Dermis microvascular lymphatic vessel endothelial cell (primary cell): ENCODE measurements at places on chromosomes 5 and 9. TPM values are rescaled to one million over a fixed set of nuclear protein-coding genes. Genes with fewer than 3 reads are reported as not detected.

PCDHGA7 gene
- 0.64 and 1.5 TPM in 2 replicates for total RNA-seq

NEUROG1 gene
- not detected in 2 replicates for total RNA-seq

INSYN2B gene
- 1.4 and 2.4 TPM in 2 replicates for total RNA-seq

GPR150 gene
- 0.13 TPM in 2 replicates for total RNA-seq

SLC34A3 gene
- total RNA-seq = not detected in 2 replicates

WDR31 gene
- total RNA-seq = 0.13 and 0.38 TPM in 2 replicates

ABO gene
- total RNA-seq = 0.39 and 0.63 TPM in 2 replicates

PCDHB15 gene
- 0.26 and 0.76 TPM in 2 replicates for total RNA-seq

PTPA gene
- total RNA-seq = 98.8 and 114 TPM in 2 replicates

CA9 gene
- 0.13 TPM in 2 replicates for total RNA-seq

BSPRY gene
- not detected in 2 replicates for total RNA-seq

PDE4D gene
- total RNA-seq = 22.1 and 41.1 TPM in 2 replicates

DMRTA1 gene
- under 0.01 and 0.13 TPM in 2 replicates for total RNA-seq

CHSY3 gene
- 3.0 and 3.4 TPM in 2 replicates for total RNA-seq

CARTPT gene
- total RNA-seq = not detected in 2 replicates

ADCY2 gene
- total RNA-seq = not detected in 2 replicates

UBAP2 gene
- total RNA-seq = 11.9 and 20.5 TPM in 2 replicates

HAND1 gene
- total RNA-seq = not detected in 2 replicates

HMMR gene
- 5.7 and 27.1 TPM in 2 replicates for total RNA-seq

KIF24 gene
- total RNA-seq = 1.6 and 2.1 TPM in 2 replicates

AFAP1L1 gene
- total RNA-seq = 144 and 264 TPM in 2 replicates

ARSI gene
- under 0.01 TPM in 1 of 2 replicates, not detected in the other for total RNA-seq

PCDHGA5 gene
- total RNA-seq = 0.26 and 0.63 TPM in 2 replicates

TAF11L6 gene
- not detected in 2 replicates for total RNA-seq

DBH gene
- not detected in 2 replicates for total RNA-seq

SNCAIP gene
- total RNA-seq = 12.8 and 50.6 TPM in 2 replicates

LCN1 gene
- not detected in 2 replicates for total RNA-seq

CDC20B gene
- not detected in 2 replicates for total RNA-seq

TTLL11 gene
- total RNA-seq = 1.9 and 3.0 TPM in 2 replicates

PCDHA8 gene
- total RNA-seq = 0.13 TPM in 1 of 2 replicates, not detected in the other

SLC25A2 gene
- under 0.01 and 0.13 TPM in 2 replicates for total RNA-seq

MTREX gene
- total RNA-seq = 42.9 and 49.0 TPM in 2 replicates

SLC36A2 gene
- not detected in 2 replicates for total RNA-seq
